Activated B cell treated with CpG ODN at 0.5 μM for 24 hours (primary cell): ENCODE measurements at places on chromosomes 4 and X. TPM values are rescaled to one million over a fixed set of nuclear protein-coding genes. Genes with fewer than 3 reads are reported as not detected.

XG gene
- total RNA-seq: not detected in 2 replicates

ABCE1 gene
- 75.5 and 81.6 TPM in 2 replicates for total RNA-seq

ADAM29 gene
- not detected in 2 replicates for total RNA-seq

SMIM10 gene
- 1.3 and 1.4 TPM in 2 replicates for total RNA-seq

GABRG1 gene
- not detected in 2 replicates for total RNA-seq

CD38 gene
- 5.0 and 5.8 TPM in 2 replicates for total RNA-seq

SMPX gene
- total RNA-seq: not detected in 2 replicates

MSX1 gene
- total RNA-seq: not detected in 2 replicates

ANOS1 gene
- 0.04 TPM in 1 of 2 replicates, not detected in the other for total RNA-seq

CLDN24 gene
- not detected in 2 replicates for total RNA-seq

CC2D2A gene
- not detected in 2 replicates for total RNA-seq

GAGE12J gene
- not detected in 2 replicates for total RNA-seq

TMEM35A gene
- not detected in 2 replicates for total RNA-seq

SLC26A1 gene
- total RNA-seq: 0.15 TPM in 1 of 2 replicates, not detected in the other

ETDB gene
- total RNA-seq: not detected in 2 replicates

SLC4A4 gene
- total RNA-seq: not detected in 2 replicates

LRCH2 gene
- not detected in 2 replicates for total RNA-seq
